CD4-positive, alpha-beta T cell treated with Interleukin-4 for 1 hour (primary cell): ENCODE measurements at places on chromosomes 16 and 17.

DNA sequence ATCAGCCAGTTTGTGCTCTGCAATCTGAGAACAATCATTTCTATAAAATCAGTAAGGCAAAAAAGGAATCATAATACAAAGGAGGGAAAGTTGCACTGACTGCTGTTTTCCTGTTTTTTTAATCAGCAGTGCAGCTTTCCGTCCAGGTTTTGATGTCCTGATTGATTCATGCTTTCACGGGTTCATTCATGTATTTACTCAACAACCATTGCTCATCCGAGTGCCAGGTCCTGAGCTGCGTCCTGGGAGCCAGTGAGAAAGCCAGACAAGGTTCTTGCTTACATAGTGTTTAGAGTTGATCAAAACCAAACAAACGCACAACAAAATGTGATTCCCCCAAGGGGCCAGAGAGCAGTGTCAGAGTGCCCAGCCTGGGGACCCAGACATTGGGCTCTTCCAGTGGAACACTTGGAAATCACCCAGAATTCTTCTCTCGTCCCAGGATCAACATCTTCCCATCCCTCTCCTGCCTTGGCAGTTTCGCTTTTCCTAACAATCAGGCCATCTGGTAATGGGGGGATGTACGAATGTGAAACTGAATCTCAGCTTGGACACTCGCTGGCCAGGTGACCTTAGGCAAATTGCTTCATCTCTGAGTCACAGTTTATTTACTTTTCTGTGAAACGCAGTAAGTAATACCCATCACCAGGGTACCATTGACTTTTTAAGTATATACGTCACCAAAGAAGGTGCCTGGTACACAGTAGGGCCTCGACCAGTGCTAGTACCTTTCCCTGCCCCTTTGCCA, 13.3 kb upstream of the C1QL1 start:
- DNase-seq: no peak

DNA sequence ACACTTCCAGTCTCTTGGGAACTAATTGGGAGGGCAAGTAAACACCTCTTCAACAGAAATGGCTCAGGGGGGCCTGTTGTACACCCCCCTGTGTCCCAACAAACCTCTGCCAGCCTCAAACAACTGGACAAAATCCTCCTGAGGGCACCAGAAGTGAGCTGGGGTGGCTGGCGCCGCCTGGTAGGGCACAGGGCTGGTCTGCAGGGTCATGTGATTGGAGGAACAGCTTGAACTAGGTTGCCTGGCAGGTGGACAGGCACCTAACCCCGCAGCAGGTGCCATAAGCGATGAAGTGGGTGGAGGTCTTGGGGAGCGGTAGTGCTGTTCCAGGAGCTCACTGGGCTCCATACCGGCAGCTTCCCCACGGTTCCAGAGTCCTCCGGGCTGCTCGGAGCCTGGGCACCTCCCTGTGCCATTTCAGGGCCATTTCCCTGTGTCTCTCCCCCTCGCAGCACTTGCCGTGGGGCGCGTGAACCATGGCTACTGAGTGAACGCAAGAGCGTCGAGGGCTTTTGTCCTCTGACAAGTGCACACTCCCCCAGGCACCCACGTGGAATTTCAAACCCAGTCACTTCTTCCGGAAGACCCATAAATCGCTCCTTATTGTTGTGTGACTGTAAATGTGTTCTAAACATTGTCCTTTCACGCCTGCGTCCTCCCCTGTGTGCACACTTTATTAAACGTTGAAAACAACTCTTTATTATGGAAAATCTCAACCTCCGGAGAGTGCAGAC, 101.5 kb downstream of the SEC14L1 start:
- no peak for DNase-seq

DNA sequence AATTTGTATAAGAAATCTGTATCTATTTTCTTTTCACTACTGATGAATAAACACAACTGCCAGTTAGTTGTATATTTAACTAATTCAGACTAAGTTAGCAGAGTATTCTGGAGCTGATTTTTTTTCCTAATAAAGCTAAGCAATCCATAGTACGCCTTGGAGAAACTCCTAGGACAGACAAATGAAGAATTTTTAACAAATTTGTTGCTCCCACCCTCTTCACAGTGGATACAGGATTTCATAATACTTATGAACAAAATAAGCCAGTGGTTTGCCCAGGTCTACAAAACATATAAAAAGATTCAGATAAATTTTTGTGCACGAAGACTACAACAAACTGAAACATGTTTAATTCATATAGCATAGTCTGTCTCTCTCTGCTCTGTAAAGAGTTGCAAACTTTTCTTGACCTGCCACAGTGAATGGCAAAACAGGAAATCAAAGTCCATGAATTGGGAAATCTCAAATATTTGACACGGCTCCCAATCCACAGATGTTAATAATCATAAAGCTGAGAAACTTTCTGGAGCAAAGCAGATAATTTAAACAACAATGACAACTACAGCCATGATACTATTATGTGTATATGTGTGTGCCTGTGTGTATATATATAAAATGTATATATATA, 594 bp upstream of the ABCA6 start:
- no peak for DNase-seq

DNA sequence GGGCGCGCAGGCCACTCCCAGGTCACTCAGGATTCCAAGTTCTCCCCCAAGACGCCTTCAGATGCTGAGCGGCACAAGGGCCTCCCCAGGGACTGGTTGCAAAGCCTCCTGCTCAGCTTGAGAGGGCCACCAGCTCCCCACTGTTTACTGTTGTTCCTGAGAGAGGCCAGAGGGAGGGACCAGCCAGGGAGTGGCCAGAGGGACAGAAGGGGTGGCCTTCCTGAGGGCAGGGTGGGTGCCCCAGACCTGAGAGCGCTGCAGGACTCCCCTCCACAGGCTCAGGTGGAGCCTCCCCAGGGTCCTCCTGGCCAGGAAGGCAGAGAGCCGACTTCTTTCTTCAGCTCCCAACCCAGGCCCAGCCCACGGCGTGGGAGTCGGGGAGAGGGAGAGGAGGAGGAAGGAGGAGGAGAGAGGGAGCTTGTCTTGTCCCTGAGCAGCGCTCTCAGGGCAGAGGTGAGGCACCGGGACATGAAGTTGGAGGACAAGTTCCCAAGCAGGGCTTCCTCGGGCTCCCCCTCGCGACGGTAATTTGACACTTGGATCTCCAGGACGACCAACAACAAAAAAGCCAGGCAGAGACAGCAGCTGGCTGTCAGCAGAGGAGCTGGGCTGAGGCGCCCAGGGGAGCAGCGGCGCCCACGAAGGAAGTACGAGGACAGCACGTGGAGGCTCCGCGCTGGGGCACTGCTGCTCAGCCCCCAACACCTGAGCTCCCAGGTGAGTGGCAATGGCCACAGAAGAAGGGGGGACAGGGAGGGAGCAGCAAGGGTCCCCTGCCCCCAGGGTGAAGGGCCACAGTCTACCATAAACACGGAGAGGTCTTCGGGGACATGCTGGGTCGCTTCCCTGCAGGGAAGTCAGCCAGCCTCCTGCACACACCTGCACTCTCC, 497 bp downstream of the SMIM5 start:
- DNase-seq: peak; percentile 57

DNA sequence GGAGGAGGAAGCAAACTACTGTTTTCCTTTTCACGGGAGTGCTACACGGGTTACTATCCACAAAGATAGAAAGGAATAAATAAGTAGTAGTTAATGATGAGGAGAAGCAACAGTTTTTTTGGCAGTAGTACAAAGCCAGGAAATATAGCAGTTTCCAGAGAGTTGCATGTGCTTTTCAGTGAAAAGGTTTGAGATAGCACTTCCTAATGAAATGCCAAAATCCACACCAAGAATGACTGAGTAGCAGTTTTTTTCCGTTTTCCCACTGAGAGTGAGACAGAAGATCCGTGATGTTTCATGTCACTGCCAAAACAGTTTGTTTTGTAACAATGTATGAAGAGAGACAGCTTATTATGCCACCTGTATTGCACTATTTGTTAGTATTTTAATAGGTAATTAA, 129.1 kb downstream of the STX8 start:
- DNase-seq: no peak

DNA sequence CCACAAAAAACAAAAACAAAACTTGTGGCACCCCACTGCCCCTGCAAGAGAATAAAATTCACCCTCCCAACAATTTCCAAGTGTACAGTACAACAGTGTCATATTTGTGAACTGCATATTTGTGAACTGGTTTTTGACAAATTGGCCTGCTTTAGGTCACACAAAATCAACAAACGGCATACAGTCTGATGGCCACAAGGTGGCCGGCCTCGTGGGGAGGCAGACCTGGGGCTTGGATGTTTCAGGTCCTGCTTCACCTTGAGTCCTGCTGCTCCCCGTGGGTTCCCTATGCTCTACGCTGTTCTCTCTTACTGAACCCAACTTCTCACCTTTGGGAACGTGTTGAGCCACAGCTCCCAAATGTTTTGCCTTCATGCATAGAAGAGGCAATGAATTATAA, 102.2 kb downstream of the CDK5R1 start:
- no peak for DNase-seq

DNA sequence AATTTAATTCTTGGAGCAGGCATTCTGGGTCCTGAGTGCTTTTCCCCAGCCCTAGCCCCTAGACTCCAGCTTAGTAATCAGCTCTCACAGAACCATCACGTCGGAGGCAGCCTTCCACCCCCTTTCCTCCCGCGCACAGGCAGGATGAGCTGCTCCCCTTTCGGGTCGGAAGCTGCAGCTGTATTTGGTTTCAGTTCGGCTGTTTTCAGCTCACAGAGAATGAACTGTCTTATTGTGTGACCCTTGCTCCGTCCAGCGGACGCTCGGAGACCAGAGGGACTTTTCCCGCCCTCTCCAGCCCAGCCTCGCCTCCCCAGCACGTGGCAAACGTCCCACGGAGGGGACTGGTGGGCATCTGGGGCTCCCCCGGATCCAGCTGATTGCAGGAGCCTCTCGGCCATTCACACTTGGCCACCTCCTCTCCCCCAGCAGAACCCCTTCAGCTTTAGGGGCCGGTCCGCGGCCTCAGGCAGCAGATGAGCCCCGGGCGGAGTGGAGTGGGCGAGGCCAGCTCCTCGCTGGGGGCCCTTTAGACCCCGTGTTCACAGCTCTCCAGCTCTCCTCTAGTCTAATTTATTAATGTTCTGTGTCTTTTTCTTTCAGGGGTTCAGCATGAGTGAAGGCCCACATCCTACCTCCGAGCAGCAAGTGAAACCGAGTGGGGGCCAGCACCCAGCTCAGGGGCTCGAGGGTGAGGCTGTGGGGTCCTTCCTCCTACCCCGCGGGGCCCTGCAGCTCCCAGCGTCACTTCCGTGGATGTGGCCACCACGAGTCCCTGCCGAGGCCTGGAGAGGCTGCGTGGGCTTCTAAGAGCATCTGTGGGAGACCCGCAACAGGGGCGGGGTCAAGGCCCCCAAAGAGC, 863 bp upstream of the UTS2R start:
- DNase-seq: no peak

- DNase-seq: peak; percentile 92
Measured at GRCh38 chr17:5111402-5112204, at the start of gene ZNF232. TSS of gene ZNF232 (minus strand) at chr17:5111878. CDS start at chr17:5111822, 56 bp downstream.

GRCh38 chr17:63685041-63685440, 14.9 kb downstream of the LIMD2 start:
- DNase-seq: no peak

DNA sequence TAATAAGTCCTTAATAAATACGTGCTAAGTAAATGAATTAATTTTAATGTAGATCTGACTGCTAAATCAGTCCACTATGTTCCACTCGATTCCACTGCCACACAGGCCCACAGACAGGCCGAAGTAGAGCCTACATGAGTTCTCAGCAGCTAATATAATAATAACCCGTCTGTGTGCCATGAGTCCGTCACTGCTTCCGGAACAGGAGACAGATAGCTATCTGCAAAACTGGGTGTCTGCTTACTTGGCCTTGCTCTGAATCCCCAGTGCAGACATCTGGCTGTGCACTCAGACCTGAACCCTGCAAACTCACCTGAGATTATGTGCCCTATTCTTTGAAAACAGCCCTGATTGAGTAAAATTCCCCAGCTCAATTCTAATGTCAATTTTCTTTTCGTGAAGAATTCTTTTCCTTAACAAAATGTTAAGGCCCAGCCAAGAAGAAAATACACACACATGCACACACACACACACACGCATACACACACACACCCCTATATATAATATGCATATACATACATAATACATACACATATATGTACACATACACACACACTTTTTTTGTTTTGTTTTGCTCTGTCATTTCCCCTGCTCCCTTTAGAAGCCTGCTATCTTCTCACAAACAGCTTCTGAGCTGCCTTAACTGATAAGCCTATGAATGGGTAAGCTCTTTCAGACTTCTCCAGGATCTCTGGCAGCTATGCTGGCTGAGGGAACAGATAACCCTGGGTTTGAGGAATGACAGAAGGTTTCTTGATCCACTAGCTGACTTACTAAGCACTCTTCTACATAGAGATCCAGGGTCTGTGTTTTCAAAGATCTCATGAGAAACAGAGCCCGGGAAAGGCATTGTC, 39.8 kb upstream of the TOM1L1 start:
- DNase-seq: no peak

DNA sequence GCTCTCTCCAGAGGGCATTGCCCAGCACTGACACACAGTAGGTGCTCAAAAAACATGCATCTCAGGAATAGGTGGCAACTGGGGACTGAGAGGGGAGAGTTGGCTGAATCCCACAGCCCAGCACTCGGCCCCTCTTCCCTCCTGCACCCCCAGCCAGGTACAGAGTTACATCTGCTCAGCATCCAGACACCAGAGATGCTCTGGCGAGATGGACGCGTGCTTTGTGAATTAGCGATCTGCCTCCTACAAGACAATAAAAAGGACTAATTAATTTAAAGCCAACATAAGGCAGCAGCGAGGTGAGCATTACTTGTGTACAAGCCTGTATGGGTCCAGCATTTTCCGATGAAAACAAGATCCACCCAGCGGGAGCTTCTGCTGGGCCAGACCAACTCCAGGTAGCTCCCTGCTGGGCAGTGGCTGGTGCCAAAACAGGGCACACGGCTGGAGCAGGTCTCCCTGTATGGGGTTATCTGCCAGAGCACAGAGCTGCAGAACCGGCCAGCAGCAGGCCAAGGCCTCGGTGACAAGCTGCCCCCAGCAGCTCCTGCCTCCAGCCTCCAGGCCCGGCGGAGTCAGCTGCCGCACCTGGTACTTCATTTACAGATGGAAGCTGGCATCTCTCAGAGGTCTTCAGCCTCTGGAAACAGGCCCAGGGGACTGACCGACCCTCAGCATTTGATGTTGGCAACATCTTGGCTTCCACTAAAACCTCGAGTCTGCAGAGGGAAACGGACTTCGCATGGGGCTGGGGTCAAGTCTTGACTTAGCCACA, 219.7 kb upstream of the SDK2 start:
- no peak for DNase-seq

DNA sequence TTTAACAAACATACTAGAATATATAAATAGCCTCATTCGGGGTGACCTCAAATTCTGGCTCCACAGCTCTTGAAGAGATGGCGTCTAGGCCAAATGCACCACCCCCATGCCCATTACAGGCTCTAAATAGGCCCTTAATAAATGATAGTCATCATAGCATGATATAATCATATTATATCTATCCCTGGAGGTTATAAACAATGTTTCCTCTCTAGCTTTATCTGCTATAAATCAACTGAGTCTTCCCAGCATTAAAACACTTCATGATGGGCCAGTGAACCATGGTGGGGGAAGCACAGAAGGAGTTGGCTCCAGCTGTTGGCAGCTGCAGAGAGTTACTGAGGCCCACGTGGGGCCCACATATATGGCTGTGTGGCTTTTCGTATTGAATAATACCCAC, 214.9 kb upstream of the MPHOSPH6 start:
- no peak for DNase-seq

GRCh38 chr16:67666032-67666551, 458 bp downstream of the ENKD1 start:
- DNase-seq: no peak

GRCh38 chr17:8041249-8041928, 2.5 kb downstream of the ALOX15B start:
- DNase-seq: peak; percentile 54
